ENCODE measurements at places on chromosomes 6 and 20.

DNA sequence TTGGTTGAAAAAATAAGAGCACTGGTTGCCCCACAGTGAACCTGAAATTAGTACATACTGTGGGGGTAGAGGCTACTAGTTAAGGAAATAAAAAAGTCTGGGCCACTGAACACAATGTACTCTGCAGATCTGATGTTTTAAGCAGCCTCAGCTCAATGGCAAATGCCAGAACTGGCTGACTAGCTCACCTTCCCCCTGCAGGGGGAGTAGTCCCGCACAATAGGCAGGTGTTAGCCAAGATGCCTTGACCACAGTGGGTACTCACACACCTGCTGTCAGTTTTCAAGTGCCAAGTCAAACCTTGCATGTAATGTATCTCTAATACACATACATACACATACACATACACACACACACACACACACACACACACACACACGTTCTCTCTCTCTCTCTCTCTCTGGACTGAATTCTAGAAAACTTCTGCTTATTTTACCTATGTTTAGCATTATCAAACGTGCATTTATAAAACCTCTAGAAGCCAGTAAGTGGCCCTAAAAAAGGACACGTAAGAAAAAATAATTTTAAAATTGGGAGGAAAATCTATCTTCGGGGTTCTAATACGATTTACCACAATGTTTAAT, 36.1 kb downstream of the GMDS start:
- peak; percentile 90 for DNase-seq

DNA sequence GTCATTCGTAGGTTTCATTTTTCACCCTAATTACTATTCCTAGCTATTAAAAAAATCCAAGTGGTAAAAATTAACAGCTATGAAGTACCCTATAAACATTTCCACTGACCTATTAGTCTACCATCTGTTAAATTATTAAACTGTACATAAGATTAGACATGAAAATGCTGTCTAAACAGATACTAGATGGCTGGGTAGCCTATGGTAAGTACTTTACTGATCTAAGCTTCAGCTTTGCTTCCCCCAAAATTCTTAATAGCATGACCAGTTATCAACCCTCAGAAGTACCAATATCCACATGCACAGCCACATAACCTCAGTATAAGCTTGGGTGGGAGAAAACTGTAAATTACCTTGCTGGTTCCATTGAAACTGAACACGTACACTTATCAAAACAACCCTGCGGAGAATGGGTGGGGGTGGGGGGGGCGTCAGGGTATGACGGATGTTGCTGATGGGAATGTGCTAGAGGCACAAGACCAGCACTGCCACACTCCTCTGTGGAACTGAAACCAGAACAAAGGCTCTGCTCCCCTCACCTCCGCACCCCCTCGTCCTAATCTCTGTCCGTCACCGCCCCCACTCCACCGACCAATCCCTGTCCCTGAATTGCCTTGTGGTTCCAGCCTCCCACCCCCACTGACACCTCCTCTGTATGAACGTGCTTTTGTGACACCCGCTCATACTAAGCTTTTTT, 45.3 kb downstream of the B4GALT5 start:
- DNase-seq = peak; percentile 87

GRCh38 chr20:43752561-43753301, 25.9 kb upstream of the GTSF1L start:
- peak; percentile 21 for DNase-seq

DNA sequence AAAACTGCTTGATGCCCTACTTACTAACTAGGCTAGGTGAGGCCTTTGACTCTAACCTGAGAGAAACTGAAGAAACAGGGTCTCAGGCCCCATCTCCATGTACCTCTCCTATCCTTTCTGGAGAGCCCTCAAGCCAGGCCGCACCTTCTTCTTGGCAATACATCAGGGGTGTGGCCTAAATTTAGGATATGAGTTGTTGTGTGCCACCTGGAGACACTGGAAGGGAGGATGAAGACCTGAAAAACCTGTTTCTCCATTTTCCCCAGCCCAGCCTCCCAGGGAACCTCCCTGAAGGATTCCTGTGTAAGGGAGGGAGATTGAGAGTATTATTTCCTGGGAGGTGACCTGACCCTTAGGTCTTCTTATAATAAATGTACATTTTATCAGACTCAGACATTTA, 3.1 kb downstream of the LY6G6D start:
- no peak for DNase-seq

GRCh38 chr6:166655251-166655650, 28.2 kb upstream of the RPS6KA2 start:
- peak; percentile 15 for DNase-seq

DNA sequence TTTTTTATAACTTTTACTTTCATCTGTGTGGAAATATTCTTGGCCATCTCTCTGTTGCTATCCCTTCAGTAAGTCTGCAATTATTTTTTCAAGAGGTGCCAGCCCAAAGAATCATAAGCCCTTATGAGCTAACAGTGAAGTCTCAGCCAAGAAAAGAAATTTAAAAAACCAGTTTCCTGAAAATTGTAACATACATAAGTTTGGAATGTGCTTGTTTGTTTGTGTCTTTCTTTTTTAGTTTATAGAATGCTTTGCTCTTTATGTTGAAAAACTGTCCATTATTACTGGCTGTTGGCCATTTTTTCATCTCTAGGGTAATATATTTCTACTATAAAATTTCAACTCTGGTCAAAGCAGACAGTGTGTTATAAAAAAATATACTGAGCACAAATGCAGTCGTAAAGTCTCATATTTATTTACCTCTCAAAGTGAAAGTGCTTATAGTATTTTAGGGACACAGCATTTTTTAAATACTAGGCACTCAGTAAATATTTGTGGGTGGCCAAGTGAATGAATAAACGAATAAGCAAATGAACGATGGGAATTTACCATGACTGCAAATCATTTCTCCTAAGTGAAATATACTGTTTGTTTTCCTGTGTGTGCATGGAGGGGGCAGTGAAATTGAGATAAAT, 659.7 kb downstream of the KIF16B start:
- DNase-seq = no peak

DNA sequence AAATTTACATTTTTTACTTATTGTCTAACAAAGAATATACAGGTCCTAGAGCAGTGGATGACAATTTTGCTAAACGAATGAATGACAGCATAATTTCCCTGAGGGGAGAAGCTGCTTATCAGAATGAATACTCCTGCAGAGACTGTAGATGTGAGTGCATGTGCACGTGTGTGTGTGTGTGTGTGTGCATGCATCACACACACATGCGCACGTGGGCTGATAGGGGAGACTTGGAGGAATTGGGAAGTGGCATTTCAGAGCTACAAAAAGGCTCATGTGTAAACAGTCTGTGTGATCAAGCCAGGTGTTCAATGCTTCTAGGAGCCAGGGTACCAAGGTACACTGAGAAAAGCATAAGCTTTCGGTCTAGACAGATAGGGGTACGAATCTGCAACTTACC, 93.5 kb upstream of the SASH1 start:
- DNase-seq = no peak

Measured in RPMI8226 (cell line).